Stimulated activated CD4-positive, alpha-beta T cell treated with anti-CD3 and anti-CD28 coated beads, Interleukin-1b, Interleukin-23, amount 100 ng/mL, for 4 hours (primary cell): ENCODE measurements at places on chromosomes 2 and 18.

DNA sequence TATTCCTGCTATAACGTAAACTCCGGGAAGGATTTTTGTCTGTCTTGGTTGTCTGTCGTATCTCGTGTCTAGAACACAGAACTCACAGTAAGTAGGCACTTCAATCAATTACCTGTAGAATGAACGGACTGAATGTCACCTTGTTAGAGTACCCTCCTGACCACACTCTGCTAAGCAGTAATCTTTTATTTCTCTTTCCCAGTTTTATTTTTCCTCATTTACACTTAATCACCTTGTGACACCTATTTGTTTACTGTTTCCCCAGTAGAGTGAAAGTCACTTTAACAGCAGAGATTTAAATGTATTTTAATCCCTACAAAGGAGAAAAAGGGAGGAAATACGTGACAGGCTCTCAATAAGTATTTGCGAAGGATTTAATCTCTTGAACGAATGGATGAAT lies 514 bp upstream of the EPB41L5 start:
- DNase-seq: no peak

- no peak for DNase-seq
Observed at GRCh38 chr18:55647331-55647730, 59.3 kb upstream of the TCF4 start.

DNA sequence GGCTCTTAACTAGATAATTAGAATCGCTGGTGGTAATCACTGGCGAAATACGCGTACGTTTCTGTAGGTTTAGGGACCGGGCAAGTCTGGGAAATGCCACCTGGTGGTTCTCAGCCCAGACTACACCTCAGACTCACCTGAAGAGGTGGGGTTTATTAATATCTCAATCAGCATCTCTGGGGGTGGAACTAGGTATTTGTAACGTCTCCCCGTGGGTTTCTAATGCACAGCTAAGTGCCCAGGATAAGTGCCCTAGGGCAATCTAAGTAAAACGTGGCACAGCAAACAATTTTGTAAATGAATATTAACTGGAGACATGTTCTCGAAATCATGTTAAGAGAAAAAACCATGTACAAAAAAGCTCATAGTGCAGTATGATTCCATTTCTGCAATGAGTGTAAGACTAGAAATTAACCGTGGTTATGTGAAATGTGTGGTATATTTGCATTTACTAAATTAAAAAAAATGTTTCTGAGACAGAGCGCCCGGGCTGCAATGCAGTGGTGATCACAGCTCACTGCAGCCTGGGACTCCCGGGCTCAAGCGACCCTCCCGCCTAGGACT lies 760 bp upstream of the CNOT11 start:
- no peak for DNase-seq

DNA sequence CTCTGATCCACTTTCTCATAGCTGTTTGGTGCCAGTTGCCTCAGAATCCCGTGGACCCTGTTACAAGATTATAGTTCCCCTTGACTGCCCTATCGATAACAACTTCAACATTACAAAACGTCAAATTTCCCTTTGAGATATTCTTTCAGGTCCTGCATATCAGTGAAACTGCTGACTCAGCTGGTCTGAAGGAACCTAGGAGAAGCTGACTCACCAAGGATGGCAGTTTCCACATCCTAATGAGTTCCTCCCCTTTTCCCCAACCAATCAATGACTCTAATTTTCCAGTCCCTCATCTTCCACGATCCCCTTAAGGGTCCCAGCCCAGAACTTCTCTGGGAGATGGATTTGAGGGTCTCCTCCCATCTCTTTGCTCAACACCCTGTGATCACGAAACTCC lies 27.6 kb upstream of the GNAL start:
- DNase-seq: no peak

DNA sequence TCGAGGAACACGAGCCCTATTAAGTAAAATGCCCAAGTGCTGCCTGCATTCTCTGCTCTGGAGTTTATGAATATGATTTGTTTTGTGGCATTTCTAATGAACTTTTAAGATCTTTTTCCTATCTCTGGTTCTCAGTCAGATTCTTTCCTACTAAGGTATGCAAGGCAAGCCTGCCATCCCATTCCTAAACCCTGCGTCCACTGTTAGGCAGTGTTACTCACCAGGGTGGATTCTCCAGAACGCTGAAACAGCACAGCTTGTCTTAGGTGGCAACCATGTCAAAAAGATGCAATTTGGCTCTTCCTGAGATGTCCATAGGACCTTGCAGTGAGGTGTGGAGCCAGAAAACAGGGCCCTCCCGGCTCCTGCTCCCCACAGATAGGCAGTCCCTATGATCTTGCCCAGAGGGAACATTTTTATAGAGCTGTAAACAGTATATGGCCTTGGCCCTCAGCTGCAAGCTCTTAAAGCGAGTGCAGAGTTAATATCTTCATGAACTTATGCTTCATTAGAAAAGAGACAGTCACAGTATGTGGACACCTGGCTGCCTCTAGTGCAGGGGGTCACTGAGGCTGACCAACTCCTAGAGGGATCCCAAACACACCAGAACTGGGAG lies 84.4 kb downstream of the TPGS2 start:
- DNase-seq: no peak
